M059J (cell line): ENCODE measurements at places on chromosomes 2 and 18. TPM values are rescaled to one million over a fixed set of nuclear protein-coding genes. Genes with fewer than 3 reads are reported as not detected.
A peak's percentile ranks its signal among the peaks of the same experiment; 100 is the strongest.

Gene RNF103
- 6.7 and 14.6 TPM in 2 replicates for total RNA-seq

Gene ALPI
- not detected in 2 replicates for total RNA-seq

Gene CHRND
- not detected in 2 replicates for total RNA-seq

DNA sequence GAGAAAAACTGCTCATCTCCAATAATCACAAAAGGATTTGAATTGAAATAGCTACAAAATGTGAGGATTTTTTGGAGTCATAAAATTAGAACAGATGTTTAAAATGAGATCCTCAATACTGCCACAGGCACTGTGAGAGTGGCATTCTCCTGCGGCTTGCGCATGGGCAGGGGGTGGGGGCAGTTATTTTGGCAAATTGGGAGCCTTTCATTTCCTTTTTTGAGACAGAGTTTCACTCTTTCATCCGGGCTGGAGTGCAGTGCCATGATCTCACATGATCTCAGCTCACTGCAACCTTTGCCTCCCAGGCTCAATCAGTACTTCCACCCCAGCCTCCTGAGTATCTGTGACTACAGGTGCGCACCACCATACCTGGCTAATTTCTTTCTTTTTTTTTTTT is 42.4 kb downstream of the POMC start:
- no peak for DNase-seq

DNA sequence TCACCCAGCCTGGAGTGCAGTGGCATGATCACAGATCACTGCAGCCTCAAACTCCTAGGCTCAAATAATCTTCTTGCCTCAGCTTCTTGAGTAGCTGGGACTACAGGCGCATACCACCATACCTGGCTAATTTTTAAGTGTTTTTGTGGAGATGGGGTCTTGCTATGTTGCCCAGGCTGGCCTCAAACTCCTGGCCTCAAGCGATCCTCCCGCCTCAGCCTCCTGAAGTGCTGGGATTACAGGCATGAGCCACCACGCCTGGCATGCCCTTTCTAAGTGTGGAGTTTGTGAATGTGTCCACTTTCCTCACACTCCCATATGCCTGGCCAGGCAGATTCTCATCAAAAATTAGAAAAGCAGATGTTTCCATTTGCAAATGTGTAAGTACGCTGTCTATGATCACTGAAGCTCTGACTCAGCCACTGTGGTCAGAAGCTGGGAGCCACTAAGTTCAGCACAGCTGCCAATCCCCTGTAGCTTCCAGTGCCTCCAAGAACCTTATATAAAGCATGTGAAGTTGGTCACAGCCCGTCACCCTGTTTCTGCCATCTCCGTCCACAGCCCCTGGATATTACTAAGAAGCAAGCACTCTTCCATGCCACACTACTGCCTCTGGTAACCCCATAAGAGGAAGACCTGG is 155.4 kb downstream of the FAM210A start:
- DNase-seq = peak; percentile 34

GRCh38 chr2:85684380-85684779 is 9.8 kb upstream of the GNLY start:
- DNase-seq = no peak

DNA sequence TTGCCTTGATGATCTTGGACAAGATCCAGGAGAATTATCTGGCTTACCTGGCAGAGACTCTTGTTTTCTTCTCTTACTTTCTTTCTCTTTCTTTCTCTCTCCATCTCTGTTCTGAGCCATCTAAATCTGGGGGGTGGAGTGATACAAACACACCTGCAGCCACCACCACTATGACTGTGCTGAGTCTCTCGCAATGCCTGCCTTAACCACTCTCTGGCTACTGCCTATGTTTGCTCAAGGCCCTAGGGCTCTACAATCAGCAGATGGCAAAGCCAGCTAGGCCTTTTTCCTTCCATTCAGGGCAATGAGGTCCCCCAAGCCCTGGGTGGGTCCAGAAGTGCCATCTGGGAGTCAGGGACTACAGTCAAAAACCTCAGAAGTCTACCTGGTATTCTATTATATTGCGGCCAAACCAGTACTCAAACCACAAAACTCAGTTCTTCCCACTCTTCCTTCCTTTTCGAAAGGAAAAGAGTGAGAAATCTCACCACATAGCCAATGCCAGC is 978.9 kb upstream of the NXPH2 start:
- no peak for DNase-seq

DNA sequence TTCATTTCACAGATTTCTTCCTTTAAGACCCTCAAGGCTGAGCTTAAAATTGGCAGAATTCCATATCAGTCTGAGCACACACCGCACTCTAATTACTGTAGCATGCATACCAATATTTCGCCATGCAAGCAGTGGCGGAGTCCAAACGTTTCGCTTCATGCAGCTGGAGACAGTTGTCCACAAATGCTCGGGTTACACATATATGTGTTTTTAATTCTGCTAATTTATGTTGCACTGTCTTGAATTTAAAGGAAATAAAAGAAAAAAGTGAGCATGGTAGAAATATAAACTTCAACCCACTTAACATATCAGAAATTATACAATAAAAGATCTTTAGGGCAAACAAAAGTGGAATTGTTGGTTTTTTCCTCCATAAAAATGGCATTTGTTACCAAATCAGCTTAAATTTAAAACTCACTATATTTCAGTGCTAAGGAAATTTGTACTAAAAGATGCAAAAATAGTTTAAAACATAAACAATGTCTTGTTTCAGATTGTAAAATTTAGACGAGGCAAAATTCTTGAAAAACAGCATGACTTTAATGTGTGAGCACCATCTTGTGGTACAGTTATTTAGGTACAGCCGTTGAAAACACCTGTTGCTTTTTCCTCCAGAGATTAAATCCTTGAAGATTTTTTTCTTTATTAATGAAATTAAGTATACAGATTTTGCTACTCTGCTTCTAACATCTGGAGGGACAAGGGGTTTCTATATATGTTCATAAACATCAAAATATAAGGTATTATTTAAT is 24.1 kb upstream of the KANSL1L start:
- peak; percentile 34 for DNase-seq

DNA sequence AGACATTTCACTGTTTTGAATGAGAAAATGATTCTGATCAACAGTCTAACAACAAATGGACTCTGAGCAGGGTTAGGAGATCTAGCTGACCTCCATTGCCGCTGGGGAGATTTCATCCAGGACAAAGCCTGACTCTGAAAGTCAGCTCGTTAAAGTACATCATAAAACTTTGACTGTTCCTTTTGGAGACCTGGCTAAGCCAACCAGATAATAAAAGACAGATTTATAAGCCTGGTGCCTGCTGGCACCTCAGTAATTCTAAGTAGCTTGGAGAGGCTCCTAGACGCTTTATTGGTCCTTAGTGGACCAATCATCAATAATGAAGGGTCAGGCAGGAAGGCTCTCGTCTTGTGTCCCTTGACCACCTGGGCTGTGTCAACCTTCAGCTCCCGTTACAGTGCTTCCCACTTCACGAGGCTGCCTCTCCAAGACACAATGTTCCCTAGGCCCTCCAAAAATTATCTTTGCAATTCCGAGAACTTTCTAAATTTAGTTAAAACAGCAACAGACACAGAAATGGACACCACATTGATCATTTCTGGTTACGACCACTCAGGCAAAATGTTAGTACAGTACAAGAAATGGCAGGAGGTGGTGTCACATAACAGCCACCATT is 47.9 kb upstream of the PMAIP1 start:
- peak; percentile 26 for DNase-seq

- peak; percentile 66 for DNase-seq
Measured at GRCh38 chr2:229980431-229981184, 58.3 kb downstream of the FBXO36 start.

DNA sequence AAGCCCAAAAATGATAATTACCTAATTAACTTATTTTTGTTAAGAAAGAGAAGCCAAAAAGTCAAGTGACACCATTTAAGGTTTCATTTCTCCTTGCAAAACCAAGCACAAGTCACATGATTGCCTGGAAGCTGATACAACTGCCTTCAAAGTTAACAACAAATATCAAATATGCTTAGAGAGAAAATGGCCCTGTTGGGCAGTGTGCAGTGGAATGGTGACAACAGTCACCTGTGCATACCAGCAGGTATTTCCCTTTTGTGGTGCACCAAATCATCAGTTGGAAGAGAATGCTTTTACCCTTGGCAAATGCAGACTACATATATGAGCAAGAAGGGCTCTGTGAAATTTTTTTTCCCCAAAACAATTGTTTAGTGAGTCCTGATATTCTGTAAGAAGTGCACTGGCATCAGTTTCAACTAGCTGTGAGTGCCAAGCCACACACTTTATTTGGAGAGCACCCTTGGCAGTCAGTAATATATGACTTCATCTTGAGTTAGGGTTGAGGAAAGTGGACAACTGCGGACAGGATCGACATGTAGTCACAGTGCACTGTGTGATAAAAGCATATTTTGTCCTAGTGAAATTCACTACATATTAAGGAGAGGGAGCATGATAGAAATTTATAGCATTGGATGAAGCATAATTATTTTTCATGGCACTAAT is 74.9 kb upstream of the DOCK10 start:
- DNase-seq = peak; percentile 63

GRCh38 chr2:230942920-230943896 is 18.2 kb upstream of the GPR55 start:
- DNase-seq = no peak

DNA sequence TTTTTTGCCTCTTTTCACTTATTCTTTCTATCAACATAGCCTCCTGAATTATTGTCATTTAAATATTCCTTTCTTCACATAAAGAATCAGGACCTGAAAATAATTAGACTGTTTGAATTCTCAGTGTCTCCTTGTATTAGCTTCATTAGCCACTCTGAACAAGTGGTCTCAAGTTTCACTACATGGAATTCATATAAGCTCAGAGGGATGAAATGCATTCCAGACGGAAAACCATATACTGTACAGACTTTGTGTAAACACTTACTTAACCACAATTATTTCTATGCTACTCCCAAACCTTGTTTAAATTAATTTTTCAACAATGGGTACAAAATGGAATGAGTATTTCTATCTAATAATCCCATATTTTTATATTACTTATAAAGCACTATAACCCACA is 53.4 kb downstream of the CHN1 start:
- DNase-seq = peak; percentile 9

DNA sequence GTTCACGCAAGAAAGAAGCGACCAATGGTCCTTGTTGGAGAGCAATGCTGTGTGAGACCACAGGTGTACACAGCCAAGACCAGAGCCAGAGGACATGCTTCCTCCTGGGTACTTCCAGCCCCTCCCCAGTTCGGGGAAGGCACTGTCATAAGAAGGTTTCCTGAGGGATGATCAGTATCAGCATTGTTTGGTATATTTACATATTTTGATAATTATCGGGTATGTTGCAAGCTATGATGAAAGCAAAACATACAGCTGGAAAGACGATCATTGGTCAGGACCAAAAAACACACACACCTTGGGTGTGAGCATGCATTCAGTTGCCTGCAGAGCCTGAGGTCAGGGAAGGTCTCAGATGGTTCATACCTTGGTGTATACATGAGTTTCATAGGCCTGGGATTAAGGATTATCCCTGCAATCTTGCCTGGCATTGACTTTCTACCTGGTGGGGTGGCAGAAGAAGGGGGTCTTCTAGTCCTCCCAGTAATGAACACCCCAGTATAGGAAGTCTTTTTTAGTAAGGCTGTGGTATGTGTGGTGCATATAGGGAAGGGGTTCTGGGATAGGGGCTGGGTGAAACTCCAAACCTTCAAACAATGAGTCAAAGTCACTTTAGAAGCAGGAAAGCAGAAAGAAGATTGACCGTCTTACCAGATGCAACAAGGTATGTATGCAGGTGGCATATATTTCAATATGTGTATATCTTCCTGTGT is 2.9 kb downstream of the SERPINB2 start:
- DNase-seq = no peak

DNA sequence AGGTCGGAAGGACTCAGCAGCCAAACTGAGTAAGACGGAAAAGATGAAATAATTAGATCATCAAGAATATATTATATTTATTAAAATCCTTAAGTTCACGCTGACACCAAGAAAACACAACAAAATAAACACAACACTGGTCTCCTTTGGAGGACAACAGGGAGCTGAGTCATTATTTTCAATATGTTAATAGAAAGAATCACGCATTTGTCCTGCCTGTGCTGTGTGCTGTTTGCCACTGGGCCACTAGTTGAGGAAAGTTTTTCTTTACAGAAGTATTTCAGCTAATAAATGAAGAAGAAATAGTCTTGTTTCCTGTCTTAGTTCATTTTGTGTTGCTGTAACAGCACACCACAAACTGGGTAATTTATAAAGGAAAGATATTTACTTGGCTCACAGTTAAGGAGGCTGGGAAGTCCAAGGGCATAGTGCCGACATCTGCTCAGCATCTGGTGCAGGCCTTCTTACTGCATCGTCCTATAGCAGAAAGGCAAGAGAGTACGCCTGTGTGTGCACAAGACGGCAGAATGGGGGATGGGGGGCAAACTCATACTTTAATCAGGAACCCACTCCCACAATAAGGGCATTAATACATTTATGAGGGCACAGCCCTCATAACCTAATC is 88.0 kb downstream of the TCF7L1 start:
- DNase-seq = no peak

GRCh38 chr18:33900638-33901037 is 322.6 kb downstream of the ASXL3 start:
- no peak for DNase-seq

- peak; percentile 7 for DNase-seq
Measured at GRCh38 chr18:69387186-69387585, 13.5 kb upstream of the DOK6 start.

- no peak for DNase-seq
Measured at GRCh38 chr2:168180914-168181313, 66.5 kb downstream of the STK39 start.

DNA sequence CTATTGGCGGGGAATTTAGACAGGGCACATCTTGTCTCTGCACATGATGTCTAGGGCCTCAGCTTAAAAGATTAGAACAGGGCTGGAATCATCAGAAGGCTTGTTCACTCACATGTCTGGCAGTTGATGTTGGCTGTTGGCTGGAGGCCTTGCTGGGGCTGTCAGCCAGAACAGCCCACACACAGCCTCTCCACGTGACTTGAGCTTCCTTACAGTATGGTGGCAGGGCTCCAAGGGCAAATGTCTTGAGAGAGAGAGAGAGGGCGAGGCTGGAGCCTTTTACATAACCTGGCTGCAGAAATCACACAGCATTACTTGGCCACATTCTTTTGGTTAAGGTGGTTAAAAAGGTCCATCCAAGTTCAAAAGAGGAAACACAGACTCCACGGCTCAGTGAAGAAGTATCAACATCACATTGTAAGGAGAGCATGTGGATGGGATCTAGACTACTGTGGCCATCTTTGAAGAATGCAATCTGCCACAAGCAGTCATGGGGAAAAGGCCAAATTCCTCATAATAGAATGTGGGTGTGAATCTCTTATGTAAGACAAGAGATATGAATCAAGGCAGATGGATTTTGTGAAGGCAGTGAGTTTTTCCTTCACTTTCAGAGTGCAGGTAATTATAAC is 30.4 kb downstream of the SRSF7 start:
- peak; percentile 99 for DNase-seq

- DNase-seq = no peak
Measured at GRCh38 chr18:21141668-21142422, 30.2 kb upstream of the ROCK1 start.
